ENCODE measurements at places on chromosomes 11 and 22.

DNA sequence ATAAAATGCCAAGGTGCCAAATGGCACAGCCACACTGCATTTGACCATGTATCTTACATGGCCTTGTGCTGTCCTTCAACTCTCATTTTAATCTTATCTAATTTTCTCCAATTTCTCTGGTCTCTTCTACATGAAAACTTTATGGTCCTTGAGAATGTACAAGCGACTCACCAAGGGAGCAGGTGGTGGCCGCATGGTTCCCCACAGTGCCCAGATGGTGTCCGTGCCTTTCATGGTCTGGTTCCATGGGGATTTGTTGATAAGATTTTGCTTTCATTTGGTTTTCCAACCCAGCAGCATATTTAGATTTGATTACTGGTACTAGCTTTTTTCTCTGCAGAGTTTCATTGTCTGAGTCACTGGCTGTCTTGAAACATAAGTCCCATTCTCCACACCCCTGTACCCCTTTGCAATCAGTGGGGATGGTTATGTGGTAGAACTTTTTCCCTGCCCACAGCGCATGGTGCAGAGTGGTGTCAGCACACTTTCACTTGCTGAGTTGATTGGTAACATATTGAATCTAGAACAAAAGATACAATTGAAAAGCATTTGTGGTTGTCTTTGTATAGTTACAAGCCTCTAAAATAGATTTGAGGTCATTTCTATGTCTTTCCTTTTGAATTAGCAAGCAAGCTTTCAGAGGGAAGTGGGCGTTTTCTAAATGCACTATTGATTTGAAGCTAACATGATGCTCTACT, 24.1 kb downstream of the ZNRF3 start:
- no peak for DNase-seq

DNA sequence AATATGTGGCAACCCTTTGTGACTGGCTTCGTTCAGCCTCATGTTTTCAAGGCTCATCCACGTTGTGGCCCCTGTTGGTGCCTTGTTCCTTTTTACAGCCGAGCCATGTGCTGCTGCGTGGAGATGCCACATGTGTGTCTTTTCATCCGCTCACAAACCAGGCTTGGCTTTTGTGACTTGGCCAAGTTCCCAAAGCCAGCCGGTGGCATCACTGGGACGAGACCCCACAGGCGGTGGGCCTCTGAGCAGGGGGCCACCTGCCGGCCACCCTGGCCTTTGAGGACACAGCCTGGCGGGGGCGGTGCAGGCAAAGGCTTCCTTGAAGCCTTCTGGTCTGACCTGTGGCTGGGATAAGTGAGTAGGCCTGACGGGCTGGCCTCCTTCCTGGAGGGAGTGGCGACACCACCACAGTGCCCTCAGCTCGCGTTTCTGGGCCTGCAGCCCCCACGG, 10.5 kb downstream of the GRK2 start:
- no peak for DNase-seq

DNA sequence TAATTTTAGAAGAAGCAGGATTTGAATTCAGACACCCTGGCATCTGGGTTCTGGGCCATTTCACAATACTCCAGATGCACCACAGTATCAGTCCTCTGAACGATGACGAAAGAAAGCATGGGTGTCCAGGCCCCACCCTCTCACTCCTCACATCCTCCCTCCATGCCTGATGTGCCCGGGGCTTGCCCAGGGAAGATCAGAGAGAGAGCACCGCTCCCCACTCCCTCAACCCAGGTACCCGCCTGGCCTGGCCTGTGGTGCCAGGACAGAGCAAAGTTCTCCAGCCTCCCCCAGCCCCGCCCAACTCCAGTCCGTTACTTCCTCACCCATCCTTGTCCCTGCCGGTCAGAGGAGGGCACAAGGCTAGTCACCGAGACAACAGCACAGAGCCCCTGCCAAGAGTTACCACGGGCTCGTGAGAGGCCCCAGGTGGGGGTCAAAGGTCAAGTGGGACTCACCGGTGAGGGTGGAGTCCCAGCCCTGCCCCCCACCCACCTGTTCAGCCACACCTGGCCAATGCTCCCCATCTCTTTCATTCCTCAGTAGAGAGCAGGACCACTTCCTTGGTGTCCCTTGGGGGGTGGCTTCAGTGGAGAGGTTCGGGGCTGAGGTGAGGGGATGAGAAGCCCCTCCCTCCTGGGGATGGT, 8.1 kb downstream of the BCL9L start:
- no peak for DNase-seq

DNA sequence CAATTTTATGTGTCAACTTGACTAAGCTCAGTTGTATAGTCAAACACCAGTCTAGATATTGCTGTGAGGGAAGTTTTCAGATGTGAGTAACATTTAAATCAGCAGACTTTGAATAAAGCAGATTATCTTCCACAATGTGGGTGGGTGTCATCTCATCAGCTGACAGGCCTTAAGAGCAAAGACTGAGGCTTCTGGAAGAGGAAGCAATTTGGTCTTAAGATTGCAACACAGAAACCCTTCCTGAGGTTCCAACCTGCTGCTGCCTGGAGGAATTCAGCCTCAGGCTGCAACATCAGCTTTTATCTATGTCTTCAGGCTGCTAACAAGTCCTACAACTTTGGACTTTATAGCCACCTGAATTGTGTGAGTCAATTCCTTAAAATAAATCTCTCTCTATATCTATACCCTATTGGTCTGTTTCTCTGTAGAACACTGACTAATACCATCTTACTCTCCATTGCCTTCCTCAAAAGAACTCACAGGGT, 277.2 kb upstream of the PLET1 start:
- no peak for DNase-seq

GRCh38 chr11:3184732-3185347, 19.7 kb upstream of the OSBPL5 start:
- no peak for DNase-seq

- no peak for DNase-seq
These were observed 397.4 kb downstream of the SOX6 start for GRCh38 chr11:15958910-15959309.

DNA sequence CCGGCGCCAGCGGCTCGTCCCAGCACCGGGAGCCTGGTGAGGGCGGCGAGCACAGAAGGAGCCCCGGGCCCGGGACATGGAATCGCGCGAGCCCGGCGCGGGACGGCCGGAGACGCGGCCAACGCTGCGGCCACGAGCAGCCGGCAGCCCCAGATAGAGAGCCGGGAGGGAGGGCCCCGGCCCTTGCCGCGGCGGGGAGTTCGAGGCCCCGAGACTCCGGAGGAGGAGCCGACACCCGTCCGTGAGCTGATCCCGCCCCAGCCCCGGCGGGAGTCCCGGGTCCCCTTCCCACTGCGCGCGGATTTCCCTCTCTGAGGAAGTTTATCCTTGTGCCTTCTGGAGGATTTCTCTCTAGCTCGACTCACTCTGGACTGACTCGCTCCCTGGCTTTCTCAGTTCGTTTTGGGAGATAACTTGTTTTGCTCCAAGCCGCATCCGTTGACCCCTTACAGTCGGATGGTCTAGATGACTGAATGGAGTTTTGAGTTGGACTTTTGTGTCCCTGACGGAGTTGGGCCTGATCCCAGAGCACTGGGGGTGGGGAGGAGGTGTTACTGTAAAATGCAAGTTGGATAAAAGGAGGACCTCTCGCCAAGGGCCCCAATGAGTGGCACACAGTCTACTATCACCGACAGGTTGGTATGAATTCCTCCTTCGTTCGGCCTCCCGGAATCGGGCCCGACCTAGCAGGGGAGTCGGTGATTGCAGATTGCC, 585 bp downstream of the ARHGEF12 start:
- DNase-seq: no peak

- no peak for DNase-seq
These were observed 110.2 kb downstream of the ST3GAL4 start for GRCh38 chr11:126465573-126466188.

- DNase-seq: peak; percentile 73
These were observed 36.2 kb downstream of the PISD start for GRCh38 chr22:31625661-31626426.

DNA sequence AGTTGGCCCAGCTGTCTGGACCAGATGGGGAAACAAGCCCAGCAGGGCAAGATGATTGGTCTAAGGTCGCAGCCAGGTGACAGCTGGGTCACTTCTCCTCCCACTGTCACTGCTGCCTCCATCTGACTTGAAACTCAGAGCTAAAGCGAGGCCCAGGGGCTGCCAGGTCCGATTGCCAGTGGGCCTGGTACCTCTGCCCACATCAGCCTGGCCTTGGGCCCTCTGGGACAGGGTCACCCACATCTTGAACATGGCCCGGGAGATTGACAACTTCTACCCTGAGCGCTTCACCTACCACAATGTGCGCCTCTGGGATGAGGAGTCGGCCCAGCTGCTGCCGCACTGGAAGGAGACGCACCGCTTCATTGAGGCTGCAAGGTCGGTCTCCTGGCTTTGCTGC, 5.8 kb downstream of the SSH3 start:
- DNase-seq: no peak

- no peak for DNase-seq
These were observed at the start of the genes NUDT22 and TRPT1 for GRCh38 chr11:64225608-64226506. Gene NUDT22 (plus strand): TSS chr11:64226274. CDS start chr11:64226653, 379 bp downstream. Gene TRPT1 (minus strand): TSS chr11:64226186. CDS start chr11:64225860, 326 bp downstream.

- DNase-seq: no peak
These were observed 99.7 kb upstream of the SYT13 start for GRCh38 chr11:45385844-45386243.

DNA sequence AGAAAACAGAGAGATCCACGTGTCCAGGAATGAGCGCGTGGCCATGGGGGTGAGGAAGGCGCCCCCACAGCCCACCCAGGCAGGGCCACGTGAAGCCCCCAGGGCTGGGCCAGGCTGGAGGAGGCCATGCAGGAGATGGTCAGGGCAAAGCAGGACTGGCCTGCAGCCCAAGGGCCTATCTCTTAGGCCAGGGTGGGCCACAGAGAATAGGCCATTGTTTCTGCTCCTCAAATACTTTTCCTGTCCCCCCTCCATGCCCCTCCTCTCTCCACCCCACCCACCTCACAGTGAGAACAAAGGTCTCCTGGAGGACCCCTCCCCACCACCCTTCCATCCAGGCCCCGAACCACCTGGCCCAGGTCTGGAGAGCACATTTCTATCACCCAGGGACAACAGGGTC, 8.3 kb upstream of the CDC42EP1 start:
- DNase-seq: no peak

DNA sequence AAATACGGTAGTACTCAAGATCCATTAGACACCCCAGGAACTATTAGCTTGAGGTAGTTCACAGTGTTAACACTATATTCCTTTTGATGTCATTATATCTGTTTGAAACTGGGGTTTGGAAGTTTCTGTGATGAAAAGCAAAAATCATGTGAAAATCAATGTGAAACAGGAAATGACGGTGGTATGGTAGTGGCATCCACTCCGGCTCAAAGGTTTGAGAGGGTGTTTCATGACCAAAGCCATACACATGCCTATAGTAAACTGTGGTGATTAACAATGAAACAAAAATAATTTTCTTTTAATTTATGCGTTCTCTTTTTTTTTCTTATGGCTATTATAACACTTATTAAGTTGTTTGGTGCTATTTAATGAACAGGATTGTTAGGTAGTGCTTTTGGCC, 10.9 kb downstream of the RAB38 start:
- DNase-seq: no peak

DNA sequence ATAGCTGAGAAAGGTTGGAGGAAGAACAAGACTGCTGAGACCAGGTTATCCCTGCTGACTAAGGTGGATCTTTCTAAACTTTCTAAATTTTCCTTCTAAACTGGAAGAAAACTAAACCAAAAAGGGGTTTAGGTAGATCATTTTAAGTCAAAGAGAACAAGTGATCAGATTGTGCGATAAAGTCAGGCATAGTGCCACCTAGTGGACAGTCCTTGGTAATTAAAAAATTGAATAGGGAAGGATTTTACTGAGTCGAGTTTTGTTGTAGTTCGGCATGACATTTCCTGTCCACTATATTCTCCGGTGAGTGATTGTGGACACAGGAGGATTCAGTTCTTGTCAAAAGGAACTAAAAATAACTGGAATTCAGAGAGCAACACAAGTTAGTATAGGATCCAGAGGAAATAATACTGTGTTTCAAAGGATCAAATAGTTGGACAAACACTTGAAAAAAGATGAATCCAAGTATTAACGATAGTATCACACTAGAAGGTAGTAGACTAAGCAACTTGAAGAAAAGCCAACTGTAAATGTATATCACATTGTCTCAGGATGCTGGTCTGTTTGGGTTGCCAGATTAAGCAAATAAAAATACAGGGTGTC, 1236.4 kb downstream of the FAM181B start:
- no peak for DNase-seq

- no peak for DNase-seq
These were observed 3.9 kb downstream of the OR51B4 start for GRCh38 chr11:5297721-5298323.

DNA sequence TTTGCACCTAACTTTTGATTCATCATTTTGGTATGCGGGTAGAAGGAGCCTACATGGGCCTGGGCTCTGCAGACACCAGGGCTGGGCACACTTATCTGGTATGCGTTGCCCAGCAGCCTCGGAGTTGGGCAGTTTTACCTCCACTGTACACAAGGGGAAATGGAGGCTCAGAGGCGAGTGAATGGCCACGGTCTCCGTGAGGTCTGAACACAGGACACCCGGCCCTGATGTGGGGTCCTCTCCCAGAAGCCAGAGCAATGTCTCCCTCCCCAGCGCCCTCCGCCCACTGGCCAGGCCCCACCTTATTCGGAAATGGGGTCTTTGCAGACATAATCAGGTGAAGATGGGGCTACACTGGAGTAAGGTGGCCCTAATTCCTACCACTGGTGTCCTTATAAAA, 43.7 kb downstream of the OSBPL5 start:
- no peak for DNase-seq

GRCh38 chr11:119441898-119442243, 18.9 kb upstream of the THY1 start:
- DNase-seq: no peak

DNA sequence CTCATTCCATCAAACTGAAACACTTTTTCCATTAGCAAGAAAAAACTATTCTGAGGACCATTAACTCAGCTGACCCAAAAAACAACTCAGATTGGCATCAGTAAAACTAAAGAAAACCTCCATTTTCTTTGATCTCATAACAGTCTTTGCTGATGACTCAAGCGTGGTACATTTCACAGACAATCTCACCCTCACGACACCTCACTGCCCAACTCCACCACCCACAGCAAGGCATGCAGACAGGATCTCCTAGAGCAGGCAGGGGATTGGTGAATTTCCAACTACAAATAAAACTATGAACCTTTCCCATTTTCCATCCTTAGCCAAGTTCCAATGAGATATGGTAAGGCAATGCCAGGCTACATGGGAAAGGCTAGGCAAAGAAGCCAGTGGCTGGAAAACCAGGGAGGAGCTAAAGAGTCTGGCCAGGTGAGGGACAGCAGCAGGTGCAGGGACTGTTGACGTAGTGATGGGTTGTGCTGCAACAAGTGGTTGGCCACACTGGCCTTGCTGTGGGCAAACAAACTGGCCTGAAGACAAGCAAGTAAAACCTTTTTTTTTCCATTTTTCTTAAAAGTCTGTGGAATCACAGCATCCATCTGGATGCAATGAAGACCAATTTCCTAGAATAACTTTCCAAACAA, 97.2 kb downstream of the SERGEF start:
- no peak for DNase-seq

- no peak for DNase-seq
These were observed 22.1 kb downstream of the STIM1 start for GRCh38 chr11:3877364-3878257.

DNA sequence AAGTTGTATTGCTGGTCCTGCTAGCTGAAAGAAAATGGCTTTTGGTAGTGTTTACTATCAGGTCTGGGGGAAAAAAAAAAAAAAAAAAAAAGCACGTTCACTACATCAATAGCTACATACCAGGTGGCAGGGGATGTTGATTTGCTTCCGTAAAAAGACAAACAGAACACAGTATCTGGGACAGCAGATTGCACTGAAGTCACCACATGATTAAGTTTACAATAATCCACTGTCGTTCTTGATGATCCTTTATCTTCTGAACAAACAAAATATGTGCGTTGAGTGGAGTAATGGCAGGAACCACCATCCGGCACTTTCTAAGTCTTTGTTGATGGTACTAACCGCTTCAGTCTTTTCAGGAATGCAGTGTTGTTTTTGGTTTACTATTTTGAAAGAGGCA, 48.7 kb downstream of the DDX6 start:
- DNase-seq: no peak

Data from cerebellar nuclear complex (tissue), 1 donor.